ENCODE measurements at places on chromosomes 5 and 9.

- no peak for DNase-seq
These were observed 263.4 kb downstream of the GRIA1 start for GRCh38 chr5:153753645-153754432.

DNA sequence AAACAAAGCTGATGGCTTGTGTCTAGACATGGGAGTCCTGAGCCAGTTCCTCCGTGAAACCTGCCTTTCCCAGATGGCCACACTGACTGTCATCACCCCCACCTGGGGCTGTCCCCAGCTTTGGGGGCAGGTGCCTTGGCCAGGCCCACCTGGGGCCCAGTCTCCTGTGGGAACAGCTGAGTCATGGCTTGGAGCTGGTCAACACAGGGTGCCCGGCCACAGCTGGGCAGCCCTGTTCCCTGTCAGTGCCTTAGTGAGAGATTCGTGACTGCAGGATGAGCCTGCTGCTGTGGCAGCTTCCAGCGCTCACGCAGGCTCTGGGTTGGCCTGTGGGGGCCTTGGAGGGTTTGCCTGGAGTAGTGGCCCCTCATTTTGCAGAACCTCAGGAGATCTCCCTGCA is 56.5 kb downstream of the COL5A1 start:
- no peak for DNase-seq

- no peak for DNase-seq
These were observed 263.1 kb upstream of the COX7C start for GRCh38 chr5:86354664-86355063.

DNA sequence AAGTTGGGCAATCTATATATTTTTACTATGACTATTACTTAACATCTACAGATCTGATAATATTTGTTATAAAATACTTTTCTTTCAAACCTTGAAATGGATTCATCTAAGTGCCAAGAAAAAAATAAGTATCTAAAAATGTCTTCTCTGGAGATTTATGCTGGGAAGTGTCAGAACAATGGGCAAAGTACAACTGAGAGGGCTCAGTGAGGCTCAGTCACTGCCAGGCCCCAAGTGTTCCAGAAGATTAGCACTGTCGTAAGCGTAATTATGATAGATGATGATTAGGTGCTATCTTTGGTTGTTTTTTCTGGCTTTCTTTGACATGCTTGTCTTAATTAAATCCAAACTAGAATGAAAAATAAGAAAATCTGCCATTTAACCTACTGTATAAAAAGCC is 72.2 kb upstream of the ADAMTS19 start:
- no peak for DNase-seq

Measured in inflammatory macrophage (primary cell).